ENCODE measurements at places on chromosomes 7 and 10.

DNA sequence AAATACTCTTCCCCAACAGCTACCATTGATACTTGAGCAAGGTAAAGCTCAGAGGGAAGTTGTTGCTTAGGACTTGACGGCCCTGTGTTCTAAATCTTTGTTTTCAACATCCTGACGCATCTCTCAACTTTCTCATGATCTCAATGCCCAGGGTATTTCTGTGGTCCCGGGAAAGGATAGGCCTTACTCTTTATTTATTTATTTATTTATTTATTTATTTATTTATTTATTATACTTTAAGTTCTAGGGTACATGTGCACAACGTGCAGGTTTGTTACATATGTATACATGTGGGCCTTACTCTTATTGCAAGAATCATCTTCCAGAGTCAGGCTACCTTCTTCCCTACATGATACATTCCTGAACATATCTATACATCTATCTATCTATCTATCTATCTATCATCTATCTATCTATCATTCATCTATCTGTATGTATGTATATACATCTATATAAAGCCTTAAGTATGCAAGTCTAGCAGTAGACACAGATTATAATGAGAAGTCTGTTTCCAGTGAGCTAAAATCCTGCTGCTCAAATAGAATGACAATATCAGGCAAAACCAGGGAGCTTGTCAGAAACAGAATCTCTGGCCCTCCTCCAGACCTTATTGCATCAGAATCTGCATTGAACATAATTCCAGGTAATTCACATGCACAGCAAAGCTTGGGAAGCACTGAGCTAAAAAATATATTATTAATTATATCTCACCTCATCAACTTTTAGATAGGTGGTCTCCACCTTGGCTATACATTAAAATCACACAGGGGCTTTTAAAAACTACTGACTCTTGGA, 12.2 kb upstream of the CPA5 start:
- no peak for DNase-seq

GRCh38 chr7:109734601-109735000, 1164.9 kb downstream of the DNAJB9 start:
- DNase-seq: no peak

GRCh38 chr7:938546-939185, 15.8 kb downstream of the ADAP1 start:
- DNase-seq: no peak

DNA sequence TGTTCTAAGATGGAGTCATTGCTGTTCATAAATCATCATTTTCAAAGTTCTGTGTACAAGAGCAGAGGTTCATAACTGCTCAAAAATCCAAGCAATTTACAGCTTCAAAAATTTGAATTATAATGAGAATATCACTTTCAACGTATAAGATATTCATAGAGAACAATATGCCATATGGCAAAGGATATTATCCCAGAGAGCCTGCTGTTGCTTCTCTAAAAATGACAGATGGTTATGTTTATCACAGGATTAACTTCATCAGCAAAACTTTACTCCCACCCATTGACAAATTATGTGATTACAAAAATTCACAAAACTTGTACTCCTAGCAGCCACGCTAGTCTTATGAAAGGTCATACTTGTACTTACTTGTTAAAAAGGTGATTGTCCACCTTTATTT, 105.1 kb downstream of the PIP4K2A start:
- no peak for DNase-seq

DNA sequence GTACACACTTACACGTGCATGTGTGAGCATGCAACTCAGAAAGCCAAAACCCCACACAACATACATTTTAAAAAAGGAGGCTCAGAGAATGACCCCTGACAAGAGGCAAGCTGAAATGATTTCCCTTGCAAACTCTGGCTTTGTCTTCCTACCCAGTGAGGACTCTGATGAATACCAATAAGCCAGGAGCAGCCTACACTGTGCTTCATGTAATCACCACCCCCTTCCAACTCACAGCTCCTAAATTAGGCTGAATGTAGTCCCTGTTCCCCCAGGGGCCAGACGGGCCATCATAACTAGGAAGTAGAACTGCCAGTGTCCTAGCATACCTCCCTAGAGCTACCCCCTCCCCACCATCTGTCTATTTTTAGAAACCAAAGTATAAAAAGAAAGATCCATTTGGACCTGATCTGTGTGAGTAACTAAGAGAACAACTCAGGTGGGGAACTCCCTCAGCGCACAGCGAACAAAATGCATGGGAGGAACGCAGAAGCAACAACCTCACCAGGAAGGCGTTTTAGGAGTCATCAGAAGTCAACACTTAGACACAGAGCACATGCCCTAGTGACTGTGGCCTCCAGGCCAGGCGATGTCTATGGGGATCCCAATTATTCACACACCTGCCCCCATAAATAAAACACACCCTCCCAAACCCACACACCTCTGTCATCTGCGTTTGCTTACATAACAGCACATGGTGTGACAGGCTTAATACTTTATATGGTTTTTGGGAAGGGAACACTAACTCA, 1.9 kb downstream of the DGKI start:
- DNase-seq: no peak

All from iPS DF 19.7 (cell line).